Purkinje cell (primary cell): ENCODE measurements at places on chromosomes 5 and 9. TPM values are rescaled to one million over a fixed set of nuclear protein-coding genes. Genes with fewer than 3 reads are reported as not detected.

The POU5F2 gene
- polyA plus RNA-seq = 0.14 and 0.31 TPM in 2 replicates

The ARHGAP26 gene
- 416 and 475 TPM in 2 replicates for polyA plus RNA-seq

The HCN1 gene
- polyA plus RNA-seq = 96.5 and 103 TPM in 2 replicates

The MZB1 gene
- not detected in 2 replicates for polyA plus RNA-seq

The SREK1 gene
- polyA plus RNA-seq = 37.2 and 43.8 TPM in 2 replicates

The MCTP1 gene
- 8.5 and 27.0 TPM in 2 replicates for polyA plus RNA-seq

The SLC12A2 gene
- 15.6 and 28.6 TPM in 2 replicates for polyA plus RNA-seq

The PCDHB6 gene
- polyA plus RNA-seq = 1.0 and 1.4 TPM in 2 replicates

The STOM gene
- 9.9 and 14.1 TPM in 2 replicates for polyA plus RNA-seq
